ENCODE measurements at places on chromosomes 7 and 10.

- no peak for DNase-seq
Observed at GRCh38 chr7:70919481-70920073, 212.4 kb upstream of the GALNT17 start.

DNA sequence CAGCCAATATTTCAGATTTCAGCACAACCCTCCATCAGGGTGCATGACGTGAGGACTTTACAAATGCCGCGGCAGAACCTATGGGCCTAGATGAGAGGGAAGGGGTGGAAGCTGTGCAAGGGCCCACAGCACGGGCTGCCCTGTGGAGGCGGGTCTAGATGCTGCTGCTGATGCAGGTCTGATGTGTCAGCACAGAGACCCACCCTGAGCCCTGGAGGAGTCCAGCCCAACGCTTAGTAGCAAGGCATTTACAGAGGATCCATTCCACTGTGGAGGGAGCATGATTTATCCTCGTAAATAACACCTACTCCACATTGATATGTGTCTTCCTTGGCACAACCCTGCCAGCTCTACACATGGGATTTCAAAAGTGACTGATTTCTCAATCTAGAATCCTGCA is 48.5 kb downstream of the MYL10 start:
- DNase-seq: no peak

DNA sequence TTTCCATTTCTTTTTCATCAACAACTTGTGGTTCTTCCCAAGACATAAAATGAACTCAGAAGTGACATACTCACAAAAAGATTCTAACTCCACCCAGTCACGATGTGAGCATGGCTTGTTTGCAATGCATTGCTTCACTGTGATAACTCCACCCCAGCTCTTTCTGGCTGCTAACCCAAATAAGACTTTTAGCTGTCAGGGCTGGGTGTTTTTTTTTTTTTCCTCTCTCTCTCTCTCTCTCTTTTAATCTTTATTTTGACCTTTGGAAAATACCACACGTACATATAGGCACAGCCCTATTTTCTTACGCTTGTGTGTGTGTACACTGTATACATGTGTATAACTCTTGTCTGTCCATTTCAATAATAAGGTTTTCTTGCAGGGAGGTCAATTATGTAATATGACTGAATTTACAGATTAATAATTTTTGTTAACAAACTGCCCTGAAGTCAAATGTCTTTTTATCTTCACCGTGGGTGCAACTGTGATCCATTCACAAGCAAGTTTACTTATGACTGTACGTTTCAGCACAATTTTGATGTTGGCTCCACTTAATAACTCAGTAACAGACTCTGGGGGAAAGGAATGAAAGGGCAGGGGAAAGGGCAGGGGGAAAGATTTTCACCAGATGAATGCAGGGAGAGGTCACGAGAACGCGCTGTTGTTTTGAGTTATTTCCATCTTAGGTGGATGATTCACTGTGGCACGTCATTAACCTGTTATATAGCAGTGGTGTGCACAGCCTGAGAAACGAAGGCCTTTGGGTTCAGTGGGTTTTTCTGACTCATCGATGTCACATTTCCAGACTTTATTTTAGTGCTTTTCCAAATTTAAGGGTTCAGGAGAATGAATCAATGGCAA is 49.1 kb downstream of the APBB1IP start:
- peak; percentile 30 for DNase-seq

DNA sequence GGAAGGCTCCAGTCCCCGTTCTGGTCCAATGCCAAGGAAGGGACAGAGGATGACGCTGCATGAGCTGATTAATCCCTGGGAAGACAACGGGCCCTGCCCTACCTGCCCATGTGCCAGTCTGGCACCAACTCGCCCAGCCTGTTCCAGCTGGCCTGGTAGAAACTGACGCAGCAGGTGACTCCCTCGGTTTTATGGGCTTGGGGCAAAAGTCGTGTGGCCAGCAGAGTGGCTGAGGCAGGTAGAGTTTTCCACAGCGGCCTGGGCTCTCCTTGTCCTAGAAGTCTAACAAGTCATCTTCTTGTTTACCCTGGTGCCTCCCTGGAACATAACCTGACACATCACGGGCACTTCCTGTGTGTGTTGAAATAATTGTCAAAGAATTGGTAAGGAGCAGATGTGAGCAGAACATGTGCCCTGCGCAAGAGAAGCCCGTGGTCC is 20.4 kb upstream of the LMTK2 start:
- DNase-seq: no peak

- DNase-seq: no peak
Observed at GRCh38 chr7:37683246-37684120, at the start of gene GPR141. Gene GPR141, plus strand, starts transcription at chr7:37683766. Its CDS starts 56,628 bp downstream, at chr7:37740394.

- no peak for DNase-seq
Observed at GRCh38 chr7:75531359-75531821, 39.3 kb downstream of the SPDYE5 start.

DNA sequence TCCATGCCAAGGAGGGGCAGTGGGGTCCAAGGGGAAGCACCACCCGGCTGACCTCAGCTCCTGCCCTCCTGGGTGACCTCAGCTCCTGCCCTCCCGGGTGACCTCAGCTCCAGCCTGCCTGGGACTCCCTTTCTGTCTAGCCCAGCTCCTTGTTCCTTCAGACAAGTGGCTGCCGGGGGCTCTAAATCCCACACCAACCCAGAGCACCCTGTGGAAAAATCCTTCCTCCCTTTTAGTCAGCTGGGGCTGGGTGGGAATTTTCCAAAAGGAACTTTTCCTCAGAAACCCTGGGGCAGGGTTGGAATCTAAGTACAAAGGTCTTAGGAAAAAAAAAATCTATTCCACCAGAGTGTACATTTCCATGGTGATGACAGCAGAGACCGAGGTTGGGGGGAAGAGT is 36.3 kb downstream of the AKR1B1 start:
- no peak for DNase-seq

- no peak for DNase-seq
Observed at GRCh38 chr7:112439476-112439875, 10.8 kb upstream of the IFRD1 start.

DNA sequence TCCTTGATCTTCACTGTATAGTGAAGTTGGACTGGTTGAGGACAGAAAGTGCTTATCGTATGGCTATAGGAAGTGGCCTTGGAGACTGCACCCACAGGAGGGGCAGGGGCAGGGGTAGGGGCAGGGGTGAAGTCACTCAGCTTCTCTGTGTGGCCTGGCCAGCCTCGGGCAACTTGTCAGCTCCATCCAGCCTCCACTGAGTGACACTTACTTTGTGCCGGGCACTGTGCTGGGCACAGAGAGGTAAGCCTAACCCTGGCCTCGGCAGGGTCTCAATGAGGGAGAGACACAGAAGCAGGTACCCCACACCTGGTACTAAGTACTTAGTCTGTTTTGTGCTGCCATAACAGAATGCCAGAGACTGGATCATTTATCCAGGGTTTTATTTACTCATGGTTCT is 99.3 kb upstream of the CTBP2 start:
- no peak for DNase-seq

GRCh38 chr7:42144604-42145003 is 92.4 kb downstream of the GLI3 start:
- no peak for DNase-seq

GRCh38 chr10:131689016-131689415 is 211.8 kb upstream of the PPP2R2D start:
- DNase-seq: no peak

- DNase-seq: no peak
Observed at GRCh38 chr10:114337510-114338462, 66.5 kb downstream of the AFAP1L2 start.

- DNase-seq: no peak
Observed at GRCh38 chr10:128914681-128915080, 552.4 kb upstream of the MGMT start.

DNA sequence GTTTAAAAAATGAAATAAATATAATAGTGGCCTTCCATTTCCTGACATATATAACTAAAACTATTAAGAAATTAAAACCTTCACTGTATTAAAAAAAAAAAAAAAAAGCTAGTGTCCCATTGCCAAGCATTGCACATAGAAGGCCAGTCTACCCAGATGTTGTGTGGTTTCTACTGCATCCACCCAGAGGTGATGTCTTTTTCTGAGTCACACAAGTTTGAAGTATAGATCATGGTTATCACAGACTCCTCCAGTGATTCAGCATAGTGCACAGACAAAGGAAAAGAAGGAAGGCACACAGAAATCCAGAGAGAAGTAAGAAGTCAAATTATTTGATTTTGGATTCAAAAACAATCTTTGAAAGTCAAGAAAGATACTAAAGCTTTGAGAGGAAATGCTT is 429.0 kb downstream of the ETV1 start:
- DNase-seq: no peak

- no peak for DNase-seq
Observed at GRCh38 chr7:45978010-45978681, 57.1 kb upstream of the IGFBP3 start.

- no peak for DNase-seq
Observed at GRCh38 chr7:30886608-30887011, 25.0 kb upstream of the AQP1 start.

DNA sequence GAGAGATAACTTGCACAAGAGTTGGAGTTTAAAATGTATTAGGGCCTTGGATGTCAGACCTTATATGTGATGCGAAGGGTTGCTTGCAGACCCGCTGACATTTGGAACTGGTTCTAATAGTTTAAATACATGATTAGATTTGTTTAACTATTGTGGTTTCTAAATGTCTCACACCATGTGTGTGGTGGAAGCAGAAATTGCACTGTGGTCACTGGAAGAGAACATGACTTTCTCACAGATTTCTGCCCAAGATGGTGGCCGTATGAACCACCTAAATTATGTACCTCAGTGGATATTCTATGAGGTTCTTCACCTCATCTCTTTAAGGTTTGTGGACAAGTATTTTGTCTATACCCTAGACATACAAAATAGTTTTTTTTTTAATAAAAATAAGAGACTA is 8.2 kb upstream of the C1QL3 start:
- DNase-seq: no peak

GRCh38 chr7:157077986-157078644 is 60.6 kb upstream of the UBE3C start:
- no peak for DNase-seq

DNA sequence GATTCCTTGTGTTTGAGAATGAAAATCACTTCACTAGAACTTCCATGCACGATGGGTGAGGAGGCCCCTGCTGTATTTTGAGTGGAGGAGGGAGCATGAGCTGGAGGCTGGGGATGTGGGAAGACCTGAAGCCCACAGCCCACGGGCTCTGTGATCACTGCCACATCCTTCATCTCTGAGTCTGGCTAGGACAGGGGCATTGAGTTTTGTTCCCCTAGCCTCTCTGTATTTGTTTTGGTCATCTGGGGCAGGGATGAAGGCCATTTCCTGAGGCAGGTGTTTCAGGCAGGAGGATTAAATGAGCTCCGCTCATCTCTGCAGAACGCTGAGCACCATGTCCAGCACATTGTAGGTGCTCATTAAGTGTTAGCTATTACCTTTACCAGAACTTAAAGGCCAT is 293.6 kb downstream of the GLRX3 start:
- DNase-seq: no peak

DNA sequence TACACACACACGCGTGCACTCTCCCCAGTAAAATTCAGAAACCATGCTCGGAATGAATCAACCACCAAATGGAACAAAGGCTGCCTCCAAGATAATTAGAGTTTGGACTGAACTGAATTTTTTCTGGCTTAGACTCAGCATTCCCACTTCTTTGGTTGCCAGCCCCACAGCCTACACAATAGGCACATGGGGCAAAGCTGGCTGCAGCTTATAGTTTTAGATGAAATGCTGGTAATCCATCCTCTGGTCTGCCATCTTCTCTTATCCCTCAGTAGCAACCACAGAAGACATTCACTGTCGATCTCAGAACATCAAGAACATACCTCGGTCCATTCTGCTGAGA is 44.2 kb downstream of the PDE1C start:
- DNase-seq: no peak

DNA sequence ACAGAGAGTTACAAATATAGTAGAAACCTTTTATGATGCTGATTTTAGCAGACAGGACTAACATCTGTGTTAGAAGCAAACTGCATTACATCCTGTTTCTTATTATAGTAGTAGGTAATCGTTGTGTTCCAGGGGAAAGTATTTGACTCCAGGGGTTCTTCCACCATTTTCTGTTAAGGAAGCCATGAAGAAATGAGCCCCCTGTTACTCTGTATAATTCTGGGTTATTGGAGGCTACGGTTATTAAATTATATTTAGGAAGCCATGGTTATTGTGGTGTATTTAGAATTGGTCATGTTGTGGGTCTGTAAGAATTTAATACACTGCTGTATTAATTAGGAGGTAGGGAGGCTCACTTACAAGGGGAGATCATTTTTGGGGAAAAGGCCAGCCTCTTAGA is 175.8 kb upstream of the AGK start:
- DNase-seq: no peak

DNA sequence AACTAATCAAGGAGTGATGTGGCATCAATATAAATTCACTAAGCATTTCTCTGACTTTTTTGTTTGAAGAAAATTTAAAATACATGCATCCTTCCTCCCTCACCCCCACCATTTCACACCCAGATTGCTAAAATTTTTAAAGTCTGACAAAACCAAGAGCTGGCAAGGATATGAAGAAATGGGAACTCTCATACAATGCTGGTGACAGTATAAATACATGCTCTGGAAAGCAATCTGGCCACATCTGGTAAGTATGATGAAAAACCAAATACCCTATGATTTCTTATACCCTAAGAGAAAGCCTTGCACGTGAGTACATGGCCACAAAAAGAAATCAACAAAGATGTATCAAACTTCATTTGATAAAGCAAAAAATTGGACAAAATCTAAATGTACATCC is 31.2 kb downstream of the P4HA1 start:
- no peak for DNase-seq

- no peak for DNase-seq
Observed at GRCh38 chr10:58516671-58517070, 4.0 kb downstream of the BICC1 start.

DNA sequence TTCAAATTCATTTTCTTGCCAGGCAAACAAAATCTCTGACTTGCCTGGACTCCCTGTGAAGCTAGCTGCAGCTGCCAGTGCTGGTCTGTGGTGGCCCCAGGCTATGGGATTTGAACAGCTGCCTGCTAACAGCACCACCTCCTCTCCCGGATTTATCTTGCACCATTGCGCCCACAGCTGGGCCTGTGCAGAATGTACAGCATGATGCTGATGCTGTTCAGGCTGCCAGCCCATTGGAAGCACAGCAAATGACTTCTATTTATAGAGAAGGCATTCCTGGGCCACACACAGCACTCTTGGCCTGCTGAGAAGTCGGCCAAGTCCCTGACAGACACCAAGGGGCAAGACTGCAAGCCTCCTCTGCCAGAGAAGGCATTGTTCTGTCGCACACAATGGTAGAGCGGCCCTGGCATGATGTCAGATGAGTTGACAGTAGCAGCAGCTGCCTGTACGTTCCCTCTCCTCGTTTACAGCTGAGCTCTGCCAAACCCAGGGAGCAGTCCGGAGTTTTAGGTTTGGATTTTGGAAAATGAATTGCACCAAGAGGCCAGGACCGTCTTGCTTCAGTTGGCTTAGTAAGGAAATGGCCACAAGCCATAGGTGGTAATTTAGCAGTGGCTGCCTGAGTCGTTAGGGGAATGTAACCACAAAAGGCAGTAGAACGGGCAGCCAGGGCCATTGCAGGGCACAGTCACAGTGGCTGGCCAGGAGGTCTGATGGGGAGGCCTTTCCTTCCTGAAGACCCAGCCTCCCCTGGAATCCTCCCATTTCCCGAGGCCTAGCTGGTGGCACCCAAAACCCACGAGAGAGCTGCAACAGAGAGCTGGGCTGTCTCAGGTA is 38.5 kb downstream of the MTURN start:
- DNase-seq: no peak
